ENCODE measurements at places on chromosomes 11 and 22.

GRCh38 chr11:102489186-102490145 is 36.9 kb upstream of the TMEM123 start:
- DNase-seq = no peak

DNA sequence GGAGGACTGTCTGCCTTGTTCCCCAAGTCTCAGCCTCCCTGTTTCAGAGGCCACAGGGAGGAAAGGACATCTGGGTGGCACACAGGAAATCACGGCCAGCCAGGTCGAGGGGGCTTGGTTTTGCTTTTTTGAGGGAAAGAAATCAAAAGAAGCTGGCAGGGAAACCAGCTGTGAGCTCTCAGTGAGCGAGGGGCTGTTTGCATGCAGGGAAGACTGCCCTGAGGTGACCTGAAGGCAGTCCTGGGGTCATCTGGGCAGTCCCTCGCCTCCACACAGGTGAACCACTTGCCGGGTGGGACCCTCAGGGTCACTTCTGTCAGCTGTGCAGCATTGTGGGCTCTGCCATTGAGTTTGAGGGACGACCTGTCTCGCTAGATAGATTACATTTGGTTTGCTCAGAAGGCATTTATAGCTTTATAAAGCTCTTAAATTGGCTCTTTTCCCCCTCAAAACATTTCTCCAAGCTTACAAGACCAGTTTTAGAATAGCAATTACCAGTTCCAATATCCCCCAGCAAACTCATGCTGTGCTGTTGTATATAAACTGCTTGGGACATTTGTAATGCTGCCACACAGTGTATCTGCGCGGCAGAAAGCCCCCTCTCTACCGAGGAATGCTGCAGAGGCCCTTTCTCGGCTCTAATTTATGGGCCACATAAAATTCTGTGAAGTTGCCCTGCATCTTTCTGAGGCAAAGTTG is 28.3 kb downstream of the PKNOX2 start:
- DNase-seq = no peak

- no peak for DNase-seq
Measured at GRCh38 chr22:31719850-31720471, 30.0 kb downstream of the PRR14L start.

DNA sequence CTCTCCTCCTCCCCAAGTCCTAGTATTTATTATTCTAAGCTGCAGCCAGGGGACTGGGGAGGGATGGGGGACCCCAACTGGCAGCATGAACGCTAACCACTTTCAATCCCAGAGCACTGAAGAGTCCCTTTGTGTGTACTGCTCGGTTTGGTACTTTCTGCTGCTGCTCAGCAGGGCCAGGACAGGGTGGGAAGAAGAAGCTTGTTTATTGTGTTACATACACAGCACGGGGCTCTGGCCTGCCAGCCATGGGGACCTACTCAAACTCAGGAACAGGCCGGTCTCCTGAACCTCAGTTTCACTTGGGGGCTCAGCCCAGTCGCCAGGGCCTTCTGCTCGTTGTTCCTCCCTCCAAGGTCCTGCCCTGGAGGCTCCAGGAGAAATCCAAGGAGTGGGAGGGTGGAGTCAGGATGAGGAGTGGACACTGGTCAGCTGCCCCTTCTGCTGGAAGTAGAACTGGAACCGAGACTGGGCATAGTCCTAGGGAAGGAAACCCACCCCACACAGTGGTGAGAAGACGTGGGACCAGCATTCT is 616 bp upstream of the CPT1B start:
- peak; percentile 37 for DNase-seq

DNA sequence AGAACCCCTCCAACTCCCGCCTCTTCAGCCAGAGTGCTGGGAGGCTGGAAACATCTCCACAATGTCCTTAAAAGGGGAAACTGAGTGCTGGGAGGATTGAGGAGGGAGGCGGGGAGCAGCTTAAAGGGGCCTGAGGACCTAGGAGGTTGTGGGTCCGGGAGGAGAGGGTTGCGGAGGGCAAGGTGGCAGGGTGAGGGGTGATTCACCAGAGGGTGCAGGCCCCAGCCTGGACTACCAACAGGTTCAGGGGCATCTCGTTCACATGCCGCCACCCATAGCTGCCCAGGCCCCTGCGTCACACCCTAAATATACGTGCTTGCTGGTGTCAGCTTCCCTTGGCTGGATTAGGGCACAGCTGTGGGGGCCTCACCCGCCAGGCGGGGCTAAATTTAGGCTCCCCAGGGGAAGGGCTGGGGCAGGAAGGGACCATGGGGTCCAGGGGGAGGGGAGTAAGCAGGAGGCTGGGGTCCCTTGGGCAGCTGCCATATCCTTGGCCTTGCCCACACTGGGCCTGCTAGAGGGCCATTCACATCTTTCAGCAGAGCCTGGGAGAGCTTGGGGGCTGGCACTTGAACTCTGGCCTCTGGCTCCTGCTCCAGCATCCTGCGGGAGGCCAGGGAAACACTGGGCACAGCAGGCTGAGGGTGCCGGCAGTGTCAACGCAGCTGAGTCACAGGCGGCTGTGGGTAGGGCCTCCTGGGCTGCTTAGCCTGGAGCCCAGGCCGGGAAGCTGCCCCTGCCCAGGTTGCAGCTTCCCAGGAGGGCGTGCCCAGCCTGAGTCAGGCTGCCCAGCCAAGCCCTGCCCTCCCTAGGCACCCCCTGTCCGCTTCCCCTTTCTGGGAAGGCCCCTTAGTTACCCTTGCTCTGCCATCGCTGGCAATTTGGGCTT is 1.3 kb downstream of the EHBP1L1 start:
- DNase-seq = peak; percentile 81

Data from Right ventricle myocardium superior (tissue), 1 donor.